NCI-H187 (cell line): ENCODE measurements at places on chromosomes 6 and 20.

- no peak for DNase-seq
Measured at GRCh38 chr20:61967300-61967699, 98.4 kb downstream of the TAF4 start.

GRCh38 chr20:35771367-35771688 lies 487 bp upstream of the PHF20 start:
- DNase-seq, result no peak

- no peak for DNase-seq
Measured at GRCh38 chr6:56650191-56650590, 7.5 kb upstream of the DST start.

GRCh38 chr6:15284743-15285142 lies 38.9 kb downstream of the JARID2 start:
- no peak for DNase-seq

- no peak for DNase-seq
Measured at GRCh38 chr6:30703011-30703410, 12.2 kb upstream of the NRM start.

DNA sequence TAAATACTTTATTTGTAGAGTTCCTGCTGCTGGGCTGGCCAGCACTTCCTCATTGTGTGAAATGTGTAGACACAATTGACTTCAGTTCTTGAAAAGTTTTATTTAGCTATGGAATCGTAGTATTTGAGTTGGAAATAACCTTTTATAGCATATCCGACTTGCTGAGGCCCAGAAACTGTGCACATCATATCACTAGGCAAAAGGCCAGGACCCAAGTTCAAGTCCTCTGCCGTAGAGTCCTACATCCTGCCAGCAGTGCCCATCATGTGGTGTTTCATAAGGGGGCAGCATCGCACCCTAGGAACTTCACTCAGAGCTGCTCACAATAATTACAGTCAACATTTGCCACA lies 207.7 kb upstream of the SNX9 start:
- no peak for DNase-seq

DNA sequence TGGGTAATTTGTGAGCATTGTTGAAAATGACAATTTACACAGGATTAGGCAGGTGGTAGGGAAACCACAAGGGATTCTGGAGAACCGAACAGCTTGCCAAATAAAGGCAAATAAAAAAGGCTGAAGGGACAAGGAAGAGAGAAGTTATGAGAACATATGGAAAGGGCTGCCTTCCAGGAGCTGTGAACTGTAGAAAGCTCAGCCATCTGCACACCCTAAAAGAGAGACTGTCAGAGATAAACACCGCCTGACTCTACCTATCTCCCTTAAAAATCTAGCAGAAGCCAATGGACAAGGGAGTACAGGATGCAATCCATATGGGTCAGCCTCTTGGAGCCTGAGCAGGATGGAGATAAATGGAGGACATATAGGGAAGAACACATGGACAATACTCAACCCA lies 12.7 kb upstream of the SLC17A1 start:
- no peak for DNase-seq

GRCh38 chr6:151005896-151006632 lies 140.6 kb downstream of the MTHFD1L start:
- no peak for DNase-seq

DNA sequence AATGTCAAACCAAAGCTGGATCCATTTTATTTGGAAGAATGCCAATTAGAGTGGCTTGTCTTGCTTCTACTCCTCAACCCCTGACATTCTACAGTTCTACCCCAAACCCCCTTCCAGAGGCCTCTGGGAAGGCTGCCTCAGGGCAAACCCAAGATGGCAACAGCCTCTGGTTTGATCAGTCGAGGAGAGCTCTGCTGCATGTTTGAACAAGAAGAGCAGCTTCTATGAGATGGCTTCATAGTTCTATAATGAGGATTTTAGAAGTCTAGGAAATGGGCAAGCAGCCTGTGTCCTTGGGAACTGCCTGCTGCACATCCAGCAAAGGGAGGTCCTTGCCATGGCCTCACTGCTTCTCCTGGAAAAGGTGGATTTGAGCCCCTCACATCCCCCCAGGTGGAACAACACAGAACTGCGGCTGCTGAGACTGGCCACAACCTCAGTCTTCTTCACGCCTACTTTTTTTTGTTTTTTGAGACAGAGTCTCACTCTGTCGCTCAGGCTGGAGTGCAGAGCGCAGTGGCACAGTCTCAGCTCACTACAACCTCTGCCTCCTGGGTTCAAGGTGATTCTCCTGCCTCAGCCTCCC lies 37.9 kb downstream of the ZC3H12D start:
- no peak for DNase-seq

GRCh38 chr20:50464026-50464724 lies 46.0 kb upstream of the PTPN1 start:
- no peak for DNase-seq

- DNase-seq, result no peak
Measured at GRCh38 chr6:115404446-115404845, 656.2 kb downstream of the FRK start.

- DNase-seq, result no peak
Measured at GRCh38 chr6:34272013-34272926, 23.5 kb upstream of the SMIM29 start.

GRCh38 chr20:20353576-20353975 lies 14.3 kb upstream of the INSM1 start:
- DNase-seq, result no peak

- DNase-seq, result no peak
Measured at GRCh38 chr20:42419814-42420532, 769.7 kb downstream of the PTPRT start.

DNA sequence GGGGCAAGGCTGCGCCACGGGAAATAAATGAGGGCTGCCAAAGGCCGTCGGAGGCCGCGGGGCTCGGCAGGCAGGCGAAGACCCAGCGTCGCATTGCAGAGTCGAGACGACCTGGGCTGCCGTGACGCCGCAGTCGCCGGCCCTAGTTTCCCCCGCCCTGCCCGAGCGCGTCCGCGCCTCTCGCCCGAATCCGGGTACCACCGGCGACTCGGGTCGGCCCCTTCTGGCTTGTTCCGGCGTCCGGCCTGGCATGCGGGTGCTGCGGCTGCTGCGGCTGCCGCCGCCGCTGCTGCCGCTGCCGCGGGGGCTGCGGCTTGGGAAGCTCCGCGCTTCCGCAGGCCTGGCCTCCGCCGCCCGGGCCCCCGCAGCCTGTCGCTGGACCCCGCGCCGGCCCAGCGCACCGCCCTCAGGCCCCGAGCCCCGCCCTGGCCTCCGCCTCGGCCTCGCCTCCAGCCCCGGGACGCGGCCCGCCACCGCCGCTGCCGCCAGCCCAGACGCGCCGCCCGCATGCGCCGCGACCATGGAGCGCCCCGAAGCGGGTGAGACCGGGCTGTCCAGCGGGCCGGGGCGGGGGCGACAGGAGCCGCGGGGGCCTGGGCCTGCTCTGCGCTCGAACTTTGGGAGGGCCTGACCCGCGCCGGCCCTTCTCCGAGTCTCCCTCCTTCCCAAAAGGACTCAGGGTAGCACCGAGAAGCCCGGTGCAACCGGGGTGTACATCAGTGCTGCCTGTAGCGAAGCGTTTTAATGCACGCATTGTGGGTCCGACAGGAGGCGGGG lies at the start of gene AKAP7:
TSS of gene AKAP7 (plus strand) at position 224 of the 777 bp plus-strand sequence. CDS start at position 521, 297 bp downstream.
- no peak for DNase-seq

DNA sequence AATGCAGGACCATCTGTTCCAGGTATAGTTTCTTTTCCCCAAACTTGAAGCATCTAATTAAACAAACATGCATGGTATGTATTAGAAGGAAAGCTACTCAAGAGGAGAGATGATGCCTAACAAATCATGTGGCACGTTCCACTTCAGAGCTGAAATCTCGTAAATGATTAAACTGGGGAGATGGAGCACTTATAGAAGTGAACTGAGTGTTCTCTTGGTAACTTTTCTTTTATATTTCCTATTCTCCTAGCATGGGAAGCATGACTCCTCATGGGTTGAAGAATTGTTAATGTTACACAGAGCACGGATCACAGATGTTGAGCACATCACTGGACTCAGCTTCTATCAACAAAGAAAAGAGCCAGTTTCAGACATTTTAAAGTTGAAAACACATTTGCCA lies 61.1 kb downstream of the CCN2 start:
- DNase-seq, result no peak

- DNase-seq, result no peak
Measured at GRCh38 chr20:43863821-43864544, 50.7 kb upstream of the TOX2 start.

- DNase-seq, result no peak
Measured at GRCh38 chr20:3930265-3931206, 41.3 kb downstream of the PANK2 start.

- no peak for DNase-seq
Measured at GRCh38 chr20:60295214-60295613, 337.0 kb downstream of the CDH26 start.

- no peak for DNase-seq
Measured at GRCh38 chr6:110930781-110931180, 27.7 kb upstream of the GTF3C6 start.

DNA sequence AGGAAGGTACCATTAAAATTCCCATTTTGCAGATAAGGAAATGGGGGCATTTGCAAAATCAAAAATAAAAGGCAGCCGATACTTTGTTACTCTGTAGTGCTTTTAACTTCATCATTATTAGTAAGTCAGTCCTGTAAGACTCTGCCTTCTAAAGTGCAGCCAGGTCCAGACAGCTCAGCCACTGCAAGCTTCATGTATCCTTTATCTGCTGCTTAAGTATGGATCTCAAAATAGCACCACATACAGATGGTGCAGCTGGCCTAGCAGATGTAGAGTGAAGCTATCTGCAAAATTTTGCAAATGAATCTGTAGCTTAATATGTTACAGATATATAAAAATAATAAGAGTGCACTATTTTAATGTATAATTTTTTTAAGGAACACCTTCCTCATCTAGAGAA lies 53.4 kb downstream of the NUS1 start:
- DNase-seq, result no peak

DNA sequence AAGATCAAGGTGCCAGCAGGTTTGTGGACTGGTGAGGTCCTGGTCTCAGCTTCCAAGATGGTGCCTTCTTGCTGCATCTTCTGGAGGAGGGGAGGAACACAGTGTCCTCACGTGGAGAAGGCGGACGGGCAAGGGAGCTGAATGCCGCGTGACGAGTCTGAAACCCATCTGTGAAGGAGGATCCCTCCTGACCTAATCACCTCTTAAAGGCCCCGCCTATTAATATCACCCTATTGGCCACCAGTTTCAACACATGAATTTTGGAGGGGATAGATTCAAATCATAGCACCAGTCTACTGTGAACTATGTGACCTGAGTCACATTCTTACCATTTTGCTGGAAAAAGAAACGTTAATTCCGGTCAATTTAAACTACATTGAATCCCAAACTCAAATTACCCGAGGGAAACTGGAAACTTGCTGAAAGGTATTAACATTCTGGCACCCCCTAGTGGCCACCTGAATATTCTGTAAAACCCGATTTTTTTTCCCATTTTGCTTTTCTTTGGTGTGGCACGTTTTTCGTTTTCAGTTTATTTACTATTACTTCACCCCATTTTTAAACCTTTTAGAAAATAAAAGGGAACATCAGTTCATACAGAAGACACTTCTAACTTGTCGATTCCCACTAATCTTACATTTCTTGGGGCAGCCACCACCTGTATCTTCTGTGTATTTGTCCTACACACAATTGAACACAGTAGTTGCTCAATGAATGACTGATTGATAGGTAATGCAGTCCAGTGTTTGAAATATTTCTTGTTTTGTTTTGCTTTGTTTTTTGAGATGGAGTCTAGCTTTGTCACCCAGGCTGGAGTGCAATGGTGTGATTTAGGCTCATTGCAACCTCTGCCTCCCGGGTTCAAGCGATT lies 17.9 kb upstream of the CCDC170 start:
- no peak for DNase-seq

DNA sequence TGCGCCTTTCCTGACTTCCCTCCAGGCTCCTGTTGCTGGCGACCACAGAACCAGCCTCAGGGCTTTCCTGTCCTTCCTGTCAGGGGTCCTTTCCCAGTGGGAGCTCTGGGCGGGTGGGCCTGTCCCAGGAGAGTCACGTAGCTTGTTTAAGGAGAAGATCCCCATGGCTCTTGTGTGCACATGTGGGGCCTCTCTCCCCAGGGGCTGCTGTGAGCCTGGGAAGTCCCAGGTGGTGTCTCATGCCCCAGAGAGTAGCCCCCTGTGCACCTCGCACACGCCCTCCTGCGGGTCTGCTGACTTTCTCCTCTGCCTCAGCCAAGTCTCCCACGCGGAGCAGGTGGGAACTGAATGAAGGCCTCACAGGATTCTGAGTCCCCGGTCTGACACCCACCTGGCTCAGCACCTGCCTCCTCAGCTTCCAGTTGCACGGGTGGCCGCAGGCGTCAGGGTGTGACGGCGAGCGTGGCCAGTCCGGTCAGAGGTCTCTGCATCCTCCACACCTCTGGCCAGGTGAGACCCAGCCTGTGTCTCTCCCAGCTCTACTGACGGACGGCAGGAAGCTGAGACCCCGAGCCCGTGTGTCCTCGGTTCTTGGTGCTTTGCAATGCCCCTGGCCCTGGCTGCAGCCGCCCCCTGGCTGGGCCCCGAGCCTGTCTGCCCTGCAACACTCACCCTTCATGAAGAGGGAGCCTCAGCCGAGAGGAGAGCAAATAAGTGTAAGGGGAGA lies 5.6 kb upstream of the NKAIN4 start:
- no peak for DNase-seq

- no peak for DNase-seq
Measured at GRCh38 chr20:63261060-63261794, 7.0 kb upstream of the NKAIN4 start.

GRCh38 chr6:161727083-161727833 lies 453.4 kb upstream of the AGPAT4 start:
- DNase-seq, result no peak

DNA sequence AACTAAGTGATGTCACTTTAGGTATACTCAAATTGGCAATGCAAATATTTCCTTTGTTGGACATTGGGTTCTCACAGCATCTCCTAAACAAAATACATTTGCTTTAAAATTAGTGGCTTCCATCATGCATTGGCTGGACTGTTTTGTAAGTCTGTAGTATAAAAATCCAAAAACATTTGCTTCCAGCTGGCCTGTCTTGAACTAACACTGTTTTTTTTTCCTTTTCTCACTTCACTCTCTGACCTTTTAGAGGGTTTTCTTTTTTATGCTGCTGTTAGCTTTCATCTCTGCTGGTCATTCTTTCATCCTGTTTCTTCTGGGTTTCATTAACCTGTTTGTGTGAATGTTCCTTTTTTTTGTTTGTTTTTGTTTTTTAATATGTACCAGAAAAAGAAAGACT lies 121.7 kb upstream of the MLIP start:
- DNase-seq, result no peak

- no peak for DNase-seq
Measured at GRCh38 chr6:44608175-44608574, 220.7 kb downstream of the CDC5L start.

- DNase-seq, result no peak
Measured at GRCh38 chr20:409697-410559, 1.8 kb downstream of the RBCK1 start.
